ENCODE measurements at places on chromosomes 1 and 21.

DNA sequence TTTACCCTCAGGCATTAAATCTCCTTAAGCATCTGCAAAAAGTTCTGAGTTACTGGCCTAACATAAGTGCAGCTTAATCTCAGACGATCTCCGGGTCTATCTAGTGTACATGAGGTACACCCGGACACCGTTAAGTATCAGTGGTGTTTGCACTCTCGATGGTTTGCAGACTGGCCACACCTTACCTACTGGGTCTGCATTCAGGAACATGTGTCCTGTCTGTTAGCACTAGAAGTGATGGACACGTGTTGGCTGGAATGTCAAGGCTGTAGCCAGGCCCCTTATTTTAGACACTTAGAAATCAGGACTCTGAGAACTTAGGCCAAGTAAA lies 783 bp upstream of the AGL start:
- DNase-seq: no peak

GRCh38 chr1:178004926-178005391 lies 35.1 kb upstream of the SEC16B start:
- no peak for DNase-seq

GRCh38 chr1:96520579-96520947 lies 201.0 kb upstream of the PTBP2 start:
- no peak for DNase-seq

DNA sequence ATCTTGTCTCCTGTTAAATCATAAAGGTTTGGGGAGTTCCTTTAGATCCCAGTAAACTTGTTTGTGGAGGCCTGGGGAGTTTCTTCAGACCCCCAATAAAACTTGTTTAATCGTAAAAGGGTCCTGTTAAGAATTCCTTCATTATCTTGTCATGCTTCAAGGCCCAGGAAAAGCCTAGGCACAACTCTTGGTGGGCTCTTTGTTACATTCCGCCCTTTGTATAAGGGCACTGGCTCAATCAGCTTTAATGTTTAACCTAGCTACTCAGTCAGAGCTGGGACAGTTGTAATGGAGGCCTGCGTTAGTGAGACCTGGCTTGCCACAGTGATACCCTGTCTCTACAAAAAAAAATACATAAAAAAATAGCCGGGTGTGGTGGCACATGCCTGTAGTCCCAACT lies 77.2 kb downstream of the MPZL1 start:
- no peak for DNase-seq

DNA sequence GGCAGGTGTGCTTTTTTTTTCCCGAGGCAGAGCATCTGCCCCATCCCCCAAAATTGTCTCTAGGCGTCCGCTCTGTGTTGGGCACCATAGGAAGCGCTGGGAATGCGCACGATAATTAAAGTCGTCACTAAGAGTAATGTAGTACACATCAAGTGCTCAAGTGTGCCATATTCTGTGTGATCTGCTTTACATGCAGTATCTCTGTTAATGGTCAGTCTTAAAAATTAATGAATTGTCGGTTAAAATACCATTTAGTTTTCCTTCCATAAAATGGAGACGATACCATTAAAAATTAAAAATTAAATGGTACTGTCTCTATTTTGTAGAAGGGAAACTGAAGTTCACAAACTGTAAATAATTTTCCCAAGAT lies 544 bp upstream of the CCT8 start:
- DNase-seq: no peak

All from frontal cortex (tissue), 4 donors.